ENCODE measurements at places on chromosomes 7 and 10. TPM values are rescaled to one million over a fixed set of nuclear protein-coding genes. Genes with fewer than 3 reads are reported as not detected.

DNA sequence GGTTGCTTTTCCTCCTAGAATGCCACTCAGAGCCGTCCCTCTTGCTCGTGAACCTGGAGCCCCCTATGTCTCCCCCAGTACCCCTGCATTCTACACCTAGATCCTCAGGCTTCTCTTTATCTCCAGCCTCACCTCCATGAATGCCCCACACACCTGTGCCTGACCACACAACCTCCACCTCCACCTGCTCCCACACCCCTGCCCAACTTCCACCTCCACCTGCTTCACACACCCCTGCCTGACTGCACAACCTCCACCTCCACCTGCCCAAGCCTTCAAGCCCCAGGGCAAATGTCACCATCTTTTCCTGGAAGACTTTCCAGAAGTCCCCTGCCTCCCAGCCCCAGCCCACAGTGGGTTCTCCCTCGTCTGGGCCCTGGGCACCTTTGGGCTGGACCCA, 6.9 kb upstream of the LFNG start:
- no peak for DNase-seq

DNA sequence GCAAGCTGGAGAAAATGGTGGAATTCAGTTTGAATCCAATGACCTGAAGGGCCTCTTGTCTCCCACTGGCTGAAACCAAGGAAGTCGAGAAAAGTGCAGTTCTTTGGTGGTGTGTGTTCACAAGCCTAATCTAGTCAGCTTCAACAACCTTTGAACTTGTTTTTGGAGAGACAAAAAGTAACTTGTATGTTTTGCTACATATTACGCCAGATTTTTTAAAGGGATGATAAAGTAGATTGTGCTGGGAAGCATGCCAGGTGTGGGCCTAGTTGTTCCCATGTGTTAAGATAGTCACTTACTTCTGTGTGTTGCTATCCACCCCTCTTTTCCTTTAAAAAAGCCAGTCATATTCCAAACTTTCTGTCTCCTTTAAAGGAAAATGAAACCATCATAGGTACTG, 79.7 kb upstream of the FAM3C start:
- no peak for DNase-seq

GRCh38 chr7:153193144-153193595, 433.6 kb downstream of the ACTR3B start:
- DNase-seq, result no peak

GRCh38 chr7:117019287-117019686, 66.0 kb downstream of the ST7 start:
- DNase-seq, result no peak

DNA sequence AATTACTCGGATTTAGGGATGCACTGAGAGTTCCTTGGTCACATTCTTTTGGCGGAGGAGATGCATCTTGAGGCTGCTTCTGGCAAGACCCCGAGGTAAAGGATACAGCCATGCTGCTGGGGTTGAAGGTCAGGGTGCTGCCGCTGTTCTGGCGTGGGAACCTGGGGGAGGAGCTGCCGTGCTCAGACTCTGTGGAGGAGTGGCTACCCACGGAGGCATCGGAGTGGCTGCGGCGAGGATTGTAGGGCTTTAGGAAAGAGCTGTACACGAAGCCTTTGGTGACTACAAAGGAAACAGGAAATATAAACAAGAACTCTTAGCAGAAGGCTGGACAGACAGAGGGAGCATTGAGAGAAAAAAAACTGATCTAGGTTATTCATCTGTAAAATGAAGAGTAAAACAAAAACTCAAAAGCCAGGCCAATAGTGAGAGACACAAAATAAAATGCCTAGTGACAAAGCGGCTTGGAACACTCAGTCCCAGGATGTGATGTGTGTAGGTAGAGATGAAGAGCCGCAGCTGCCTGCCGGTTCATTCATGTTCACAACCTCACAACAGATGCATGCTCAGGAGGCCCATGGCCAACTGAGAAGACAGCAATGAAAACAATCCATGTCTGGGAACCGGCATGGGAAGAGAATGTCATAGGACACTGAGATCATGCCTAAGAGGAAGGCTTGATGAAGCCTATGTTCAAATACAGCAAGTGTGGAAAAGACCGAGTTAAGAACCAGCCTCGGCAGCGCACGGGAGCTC, 97.8 kb downstream of the ABCC2 start:
- DNase-seq, result no peak

DNA sequence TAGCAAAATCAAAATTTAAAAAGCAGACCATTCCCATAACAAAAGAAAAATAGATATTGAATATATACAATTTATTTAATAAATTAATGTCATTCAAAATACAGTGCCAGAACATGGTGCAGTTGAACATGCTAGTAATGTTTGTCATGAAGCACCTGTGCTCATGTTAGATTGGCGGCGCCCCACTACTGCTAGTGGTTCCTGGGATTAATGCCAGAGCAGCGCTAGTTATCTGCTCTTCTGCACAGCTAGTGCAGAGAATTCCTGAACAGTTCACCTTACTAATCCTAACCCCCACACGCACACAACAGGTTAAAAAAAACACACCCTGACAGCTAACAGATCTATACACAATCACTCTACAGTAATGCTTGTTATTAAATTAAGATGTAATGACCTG, 23.4 kb downstream of the KBTBD2 start:
- no peak for DNase-seq

DNA sequence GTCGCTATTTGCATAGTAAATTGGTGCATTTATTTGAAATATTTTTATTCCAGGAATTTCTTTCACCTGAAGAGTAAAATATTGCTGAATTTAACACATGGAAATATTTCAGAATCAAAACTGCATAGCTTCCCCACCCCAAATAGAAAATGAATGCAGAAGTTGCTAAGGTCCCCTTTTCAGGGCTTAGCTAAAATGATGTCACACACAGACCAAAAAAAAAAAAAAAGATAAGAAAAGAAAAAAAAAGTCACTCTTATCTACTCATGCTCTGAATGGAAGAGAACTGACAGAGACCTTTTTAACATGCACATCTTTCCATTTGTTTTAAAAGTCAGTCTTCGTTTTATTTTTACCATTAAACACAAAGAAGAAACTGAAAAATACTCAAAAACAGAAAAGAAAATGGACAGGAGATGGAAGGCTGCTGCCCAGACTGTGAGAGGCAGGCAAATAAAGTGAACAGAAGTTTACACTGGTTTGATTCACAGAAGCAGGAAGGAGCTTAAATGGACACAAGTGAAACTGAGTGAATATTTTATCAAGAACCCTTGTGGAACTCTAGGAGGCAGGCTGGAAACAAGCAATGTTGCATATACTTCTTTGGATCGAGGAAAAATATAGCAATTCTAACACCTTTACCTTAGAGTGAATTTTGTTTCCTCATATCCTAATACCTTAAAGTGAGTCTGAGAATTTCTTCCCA, 32.0 kb downstream of the PSMC2 start:
- DNase-seq, result no peak

GRCh38 chr10:99782447-99783286, at the start of gene ABCC2:
Gene ABCC2, plus strand, starts transcription at chr10:99782640. Its CDS starts 205 bp downstream, at chr10:99782845.
- DNase-seq, result no peak

DNA sequence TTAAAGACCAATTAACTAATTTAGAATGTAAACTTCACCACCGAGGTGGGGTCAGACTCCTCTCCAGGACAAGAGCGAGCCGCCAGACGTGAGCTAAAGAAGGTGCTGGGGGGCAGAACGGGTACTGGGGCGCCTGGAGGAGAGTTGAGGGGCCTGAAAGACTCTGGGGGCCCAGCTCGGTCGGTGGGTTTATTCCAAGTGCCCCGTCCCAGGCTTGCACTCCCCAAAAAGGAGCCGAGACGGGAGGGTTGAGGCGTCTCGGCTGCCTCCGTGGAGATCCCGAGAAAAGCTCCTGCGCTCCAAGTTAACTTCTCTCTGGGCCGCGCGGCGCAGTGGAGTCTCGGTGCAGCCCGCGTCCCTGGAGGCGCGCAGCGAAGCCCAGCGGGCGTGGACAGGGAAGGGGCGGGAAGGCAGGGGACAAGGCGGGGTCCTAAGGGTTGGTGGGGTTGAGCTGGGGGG, 553.3 kb downstream of the TFEC start:
- no peak for DNase-seq

GRCh38 chr10:62045765-62046521, 144.4 kb downstream of the ARID5B start:
- no peak for DNase-seq

The C7orf33 gene
- not detected for total RNA-seq

The EIF3B gene
- total RNA-seq, result 64.9 TPM
